ENCODE measurements at places on chromosomes 1 and 21.

DNA sequence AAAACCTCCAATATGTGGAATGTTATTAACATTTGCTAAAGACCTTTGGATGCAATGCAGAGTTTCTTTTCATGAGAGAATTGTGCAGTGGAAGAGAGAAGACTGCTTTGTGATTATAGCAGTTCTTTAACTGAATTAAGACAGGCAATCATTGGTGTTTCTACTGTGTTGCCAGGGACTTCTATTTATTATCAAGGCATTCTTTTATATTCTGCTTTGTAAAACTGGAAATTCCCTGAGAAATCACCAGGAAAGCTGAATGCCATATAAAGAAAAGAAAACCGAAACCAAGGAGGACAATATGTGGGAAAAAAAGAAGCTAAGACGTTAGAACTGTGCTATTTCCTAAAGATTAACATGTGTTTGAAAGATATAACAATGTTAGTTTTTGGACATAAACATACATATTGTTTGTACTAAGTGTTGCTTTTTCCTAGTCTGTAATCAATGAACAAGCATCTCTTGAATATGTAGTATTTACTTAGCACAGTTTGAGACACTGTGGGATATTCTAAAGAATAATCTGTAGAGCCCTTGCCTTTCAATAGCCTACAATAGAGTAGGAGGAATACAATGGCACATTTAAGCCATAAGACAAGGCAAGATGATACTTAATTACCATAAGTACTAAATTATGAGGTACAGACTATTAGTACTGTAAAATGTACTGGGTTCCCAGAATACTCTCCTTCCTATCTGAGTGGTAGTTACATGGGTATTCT is 47.1 kb downstream of the EXTL2 start:
- no peak for DNase-seq

DNA sequence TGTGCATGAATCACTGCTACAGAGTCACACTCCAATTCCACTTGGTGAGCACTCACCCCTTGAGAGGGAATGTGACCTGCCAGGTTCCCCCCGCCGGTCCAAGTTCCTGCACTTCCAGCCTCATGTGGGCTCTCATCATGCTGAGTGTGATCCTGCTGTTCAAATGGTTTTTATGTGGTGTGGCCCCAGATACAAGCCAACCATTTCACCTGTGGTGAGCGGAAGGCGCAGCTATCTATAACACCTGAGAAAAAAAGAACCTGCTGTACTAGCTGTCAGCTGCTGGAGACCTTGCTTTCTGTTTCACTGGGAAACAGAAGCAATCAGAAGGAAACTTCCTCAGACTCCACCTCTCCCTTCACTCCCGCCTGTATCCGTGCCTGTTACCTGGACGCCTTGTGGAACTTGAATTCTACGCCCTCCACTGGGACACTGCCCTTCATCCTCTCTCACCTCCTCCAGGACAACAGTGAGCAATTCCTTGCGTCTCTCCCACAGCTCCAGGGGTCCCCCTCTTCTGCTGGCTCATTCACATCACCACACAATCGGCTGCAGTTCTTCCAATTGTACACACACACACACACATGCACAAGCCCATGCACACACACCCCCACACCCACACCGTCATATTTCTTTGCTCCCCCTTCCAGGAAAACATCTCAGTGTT is 64.4 kb upstream of the RPL11 start:
- no peak for DNase-seq

GRCh38 chr1:208181364-208181763 is 62.8 kb downstream of the PLXNA2 start:
- no peak for DNase-seq

DNA sequence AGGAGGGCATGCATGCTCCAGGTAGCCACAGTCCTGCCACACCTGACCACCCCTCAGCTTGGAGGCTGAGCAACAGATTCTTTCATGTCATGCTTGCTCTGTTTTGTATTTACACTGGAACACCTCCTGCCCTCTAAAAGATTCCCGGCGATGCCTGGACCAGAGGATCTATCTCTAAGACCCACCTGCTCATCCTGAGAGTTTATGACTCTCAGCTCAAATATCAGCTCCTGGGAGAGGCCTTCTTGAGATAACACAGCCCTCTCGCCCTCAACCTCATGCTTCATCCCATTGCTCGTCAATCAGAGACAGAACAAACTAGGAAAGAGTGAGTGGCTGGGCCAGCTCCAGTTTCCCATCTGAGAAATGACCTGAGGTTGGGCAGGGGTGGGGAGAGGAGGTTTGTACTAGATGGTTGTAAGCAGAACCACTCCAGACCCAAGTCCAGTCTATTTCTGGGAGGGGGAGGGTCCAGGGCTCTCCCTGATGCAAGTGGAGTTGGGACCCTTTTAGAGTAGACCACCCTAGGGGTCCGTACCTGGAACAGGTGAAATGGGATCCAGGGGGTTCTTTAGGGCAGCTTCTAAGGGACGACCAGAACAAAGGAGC is 524.5 kb downstream of the MATN1 start:
- no peak for DNase-seq

GRCh38 chr1:201126832-201127754 is at the start of gene ASCL5:
ASCL5 (minus strand) TSS chr1:201127184; CDS start chr1:201115372, 11,812 bp downstream.
- DNase-seq = no peak

- no peak for DNase-seq
These were observed 257.1 kb downstream of the BRINP2 start for GRCh38 chr1:177427811-177428210.

All from stimulated activated CD8-positive, alpha-beta memory T cell treated with anti-CD3 and anti-CD28 coated beads, Interleukin-15, amount 100 ng/mL, for 4 hours (primary cell).